ENCODE measurements at places on chromosomes 4 and X. TPM values are rescaled to one million over a fixed set of nuclear protein-coding genes. Genes with fewer than 3 reads are reported as not detected.

The PCDH10 gene
- not detected for total RNA-seq

DNA sequence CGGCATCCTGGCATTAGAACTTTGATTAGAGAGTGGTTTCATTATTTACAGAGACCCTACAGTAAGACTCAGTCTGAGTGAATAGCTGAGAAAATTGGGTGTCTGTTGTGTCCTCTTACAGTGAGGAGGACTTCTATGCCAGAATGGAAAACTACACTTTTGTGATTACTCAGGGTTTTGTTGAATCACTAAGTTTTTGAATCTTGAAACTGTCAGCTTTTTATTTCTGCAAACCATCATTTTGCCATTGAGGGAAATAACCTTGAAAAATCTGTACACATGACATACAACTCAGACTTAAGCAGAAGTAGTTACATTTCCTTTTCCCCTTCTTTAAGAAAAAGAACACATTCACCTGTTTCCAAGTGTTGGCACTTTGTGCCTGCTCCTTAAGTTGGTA is 117.6 kb upstream of the RASGEF1B start:
- no peaks in the 10 kb centered on the region for H3K27me3 ChIP-seq
- DNase-seq, result no peak
- no peaks in the 10 kb centered on the region for H3K36me3 ChIP-seq
- no peak overlapping the region for H3K27ac ChIP-seq
- H3K4me3 ChIP-seq, result no peak overlapping the region
- no peaks in the 10 kb centered on the region for H3K4me1 ChIP-seq

The ABCB7 gene
- total RNA-seq, result 24.8 TPM

The USP26 gene
- total RNA-seq, result not detected

DNA sequence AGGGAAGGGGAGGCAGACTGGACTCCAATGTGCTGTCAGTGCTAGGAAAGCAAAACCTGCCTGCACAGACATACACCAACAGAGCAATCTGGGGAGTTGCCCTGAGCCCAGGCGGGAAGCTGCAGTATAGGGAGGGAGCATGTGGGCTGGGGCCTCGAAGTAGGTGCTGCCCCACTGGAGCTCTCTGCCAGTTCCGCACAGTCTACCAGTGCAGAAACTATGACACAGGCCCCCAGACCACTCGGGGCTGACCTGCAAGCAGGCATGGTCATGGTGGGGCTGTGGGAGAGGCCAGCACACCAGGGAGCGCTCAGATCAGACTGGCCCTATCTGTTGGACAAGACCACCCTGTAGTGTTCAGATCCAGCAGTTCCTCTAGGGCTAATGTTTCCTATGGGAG is 344.1 kb upstream of the TRAM1L1 start:
- no peaks in the 10 kb centered on the region for H3K27me3 ChIP-seq
- H3K4me1 ChIP-seq, result no peaks in the 10 kb centered on the region
- no peak overlapping the region for H3K4me3 ChIP-seq
- no peak overlapping the region for H3K27ac ChIP-seq

DNA sequence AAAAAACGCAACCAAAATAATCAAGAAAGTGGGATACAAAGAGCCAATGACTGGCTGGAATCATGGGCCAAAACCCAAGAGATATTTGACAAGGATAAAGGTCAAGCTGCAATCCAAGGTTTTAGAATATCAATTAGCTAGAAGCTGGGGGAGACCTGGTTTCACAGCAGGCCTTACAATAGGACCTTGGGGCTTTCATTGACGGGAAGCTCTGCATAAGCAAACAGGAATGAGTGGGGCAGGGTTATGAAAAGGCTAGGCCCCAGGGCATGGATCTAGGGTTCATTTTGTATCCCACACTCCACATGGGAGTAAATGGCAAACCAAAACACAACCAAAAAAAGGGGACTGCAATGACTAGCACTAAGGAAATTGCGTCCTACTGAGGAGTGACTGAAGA is 215.3 kb downstream of the HS6ST2 start:
- DNase-seq, result no peak
- H3K4me3 ChIP-seq, result no peak overlapping the region
- peaks cover 3% of the 10 kb centered on the region for H3K4me1 ChIP-seq
- no peak overlapping the region for H3K27ac ChIP-seq

The ADGRL3 gene
- not detected for total RNA-seq

- no peak overlapping the region for H3K4me3 ChIP-seq
- H3K4me1 ChIP-seq, result no peaks in the 10 kb centered on the region
- H3K27me3 ChIP-seq, result no peaks in the 10 kb centered on the region
- no peaks in the 10 kb centered on the region for H3K36me3 ChIP-seq
Measured at GRCh38 chr4:137495578-137495977, 36.7 kb downstream of the PCDH18 start.

DNA sequence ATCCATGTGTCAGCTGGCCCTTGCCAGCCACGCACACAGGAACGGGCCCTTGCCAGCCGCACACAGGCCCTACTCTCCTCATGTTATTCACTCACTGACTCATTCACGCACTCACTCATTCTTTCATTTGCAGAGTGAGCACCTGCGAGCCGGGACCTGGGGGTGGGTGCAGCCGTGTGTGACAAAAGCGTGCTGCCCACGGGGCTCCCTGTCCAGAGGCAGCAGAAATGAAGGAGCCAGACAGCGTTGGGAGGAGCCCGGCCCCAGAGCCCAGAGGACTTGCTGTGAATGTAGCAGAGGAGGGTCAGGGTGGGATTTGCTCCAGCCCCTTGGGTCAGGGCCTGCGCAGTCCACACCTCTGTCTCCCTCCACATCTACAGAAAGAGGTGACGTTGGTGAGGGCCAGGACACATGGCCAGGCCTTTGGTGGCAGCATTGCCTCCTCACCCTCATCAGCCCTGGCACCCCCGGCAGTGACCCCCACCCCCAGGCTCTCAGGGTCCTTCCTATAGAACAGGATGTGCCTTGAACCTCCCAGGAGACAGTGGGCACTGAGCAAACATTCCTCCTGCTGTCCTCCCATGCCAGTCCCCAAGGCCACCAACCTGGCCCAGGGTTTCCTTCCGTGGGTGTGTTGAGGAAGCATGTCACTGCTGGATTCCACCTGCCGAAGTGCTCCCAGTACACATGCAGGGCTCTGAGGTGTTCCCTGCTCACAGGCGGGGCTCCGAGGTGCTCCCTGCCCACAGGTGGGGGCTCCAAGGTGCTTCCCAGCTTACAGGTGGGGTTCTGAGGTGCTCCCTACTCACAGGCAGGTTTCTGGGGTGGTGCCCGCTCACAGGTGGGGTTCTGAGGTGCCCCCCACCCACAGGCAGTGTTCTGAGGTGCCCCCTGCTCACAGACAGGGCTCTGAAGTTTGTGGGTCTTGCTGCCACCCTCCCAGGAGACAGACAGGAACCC is 105.7 kb downstream of the HMX1 start:
- no peak overlapping the region for H3K4me3 ChIP-seq
- H3K4me1 ChIP-seq, result no peaks in the 10 kb centered on the region
- H3K27me3 ChIP-seq, result no peaks in the 10 kb centered on the region
- DNase-seq, result no peak
- no peaks in the 10 kb centered on the region for H3K36me3 ChIP-seq
- no peak overlapping the region for H3K27ac ChIP-seq

DNA sequence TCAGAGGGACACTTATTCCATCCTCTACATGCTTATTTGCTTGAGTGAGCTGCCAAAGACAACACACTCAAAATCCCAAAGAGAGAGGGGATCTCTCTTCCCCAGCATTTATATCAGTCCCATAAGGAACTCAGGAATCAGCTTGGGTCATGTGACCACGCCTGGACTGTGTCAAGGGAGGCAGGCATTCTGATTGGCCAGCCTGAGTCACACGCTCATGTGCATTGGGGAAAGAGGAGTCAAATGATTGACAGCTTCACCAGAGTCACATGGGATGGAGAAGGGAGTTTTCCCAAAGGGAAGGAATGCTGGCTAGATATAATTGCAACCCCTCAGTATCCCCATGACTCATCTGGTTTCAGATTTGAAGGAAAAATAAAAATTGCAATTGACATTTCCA is 49.0 kb downstream of the RWDD4 start:
- H3K4me1 ChIP-seq, result no peaks in the 10 kb centered on the region
- no peak for DNase-seq
- H3K36me3 ChIP-seq, result no peaks in the 10 kb centered on the region
- no peak overlapping the region for H3K27ac ChIP-seq
- no peaks in the 10 kb centered on the region for H3K27me3 ChIP-seq

DNA sequence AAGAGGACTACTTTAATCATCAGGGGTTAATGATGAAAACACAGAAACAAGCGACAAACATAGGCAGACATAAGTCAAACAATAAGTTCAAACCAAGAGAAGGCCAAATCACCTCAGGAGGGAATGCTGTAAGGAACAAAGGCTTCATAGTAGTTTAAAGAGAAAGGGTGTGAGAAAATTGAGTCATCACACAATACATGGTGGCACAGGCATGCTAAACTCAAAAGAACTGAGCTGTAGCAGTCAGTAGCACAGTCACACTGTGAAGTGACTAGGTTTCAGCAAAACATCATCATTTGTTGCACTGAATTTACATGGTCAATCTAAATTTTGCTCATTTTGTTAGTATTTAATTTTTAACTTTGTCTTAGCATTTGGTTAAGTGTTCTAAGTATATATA is 24.2 kb downstream of the SMC1A start:
- H3K36me3 ChIP-seq, result peaks cover 50% of the 10 kb centered on the region
- H3K4me3 ChIP-seq, result no peak overlapping the region
- H3K4me1 ChIP-seq, result no peaks in the 10 kb centered on the region
- no peak overlapping the region for H3K27ac ChIP-seq

- H3K27me3 ChIP-seq, result no peaks in the 10 kb centered on the region
- no peak overlapping the region for H3K27ac ChIP-seq
- no peaks in the 10 kb centered on the region for H3K36me3 ChIP-seq
- no peak overlapping the region for H3K4me3 ChIP-seq
Measured at GRCh38 chr4:38752372-38752940, 30.3 kb downstream of the TLR10 start.

DNA sequence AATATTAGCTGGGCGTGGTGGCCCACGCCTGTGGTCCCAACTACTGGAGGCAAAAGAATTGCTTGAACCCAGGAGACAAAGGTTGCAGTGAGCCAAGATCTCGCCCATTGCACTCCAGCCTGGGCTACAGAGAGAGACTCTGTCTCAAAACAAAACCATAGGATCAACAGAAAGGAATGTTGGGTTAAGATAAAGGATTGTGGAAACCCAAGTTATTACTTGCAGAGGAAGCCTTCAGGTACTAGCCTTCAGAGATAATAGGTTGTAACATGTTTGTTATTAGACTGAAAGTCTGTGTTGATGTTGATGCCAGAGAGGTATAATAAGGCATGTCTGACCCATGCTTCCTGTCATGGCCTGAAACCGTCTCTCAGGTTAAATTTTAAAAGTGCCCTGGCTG is 16.9 kb downstream of the SSX5 start:
- H3K27me3 ChIP-seq, result no peaks in the 10 kb centered on the region
- H3K4me1 ChIP-seq, result no peaks in the 10 kb centered on the region
- H3K27ac ChIP-seq, result no peak overlapping the region
- DNase-seq, result no peak
- no peaks in the 10 kb centered on the region for H3K36me3 ChIP-seq

Data from T-cell (primary cell).